ENCODE measurements at places on chromosomes 5 and 9. TPM values are rescaled to one million over a fixed set of nuclear protein-coding genes. Genes with fewer than 3 reads are reported as not detected.

The TPRN gene
- 25.1 TPM for total RNA-seq

DNA sequence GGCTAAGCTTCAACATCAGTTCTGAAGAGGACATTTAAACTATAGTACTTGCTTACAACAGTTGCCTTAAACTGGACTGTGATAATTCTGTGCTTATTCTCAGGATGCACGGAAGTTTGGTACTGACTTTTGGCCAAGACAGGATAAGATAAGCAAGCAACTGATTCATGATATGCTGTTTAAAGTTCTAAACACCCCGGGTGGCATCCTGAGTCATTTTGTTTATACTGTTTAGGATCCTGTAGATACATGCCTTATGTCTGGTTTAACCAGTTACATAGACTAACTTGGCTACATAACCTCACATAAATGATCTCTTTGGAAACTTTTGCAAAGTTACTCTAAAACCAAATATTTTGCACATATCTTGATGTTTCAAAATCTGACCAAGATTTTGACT lies 95.9 kb downstream of the CDH9 start:
- H3K27me3 ChIP-seq: no peaks in the 10 kb centered on the region
- no peak for DNase-seq
- no peaks in the 10 kb centered on the region for H3K4me1 ChIP-seq
- H3K36me3 ChIP-seq: no peaks in the 10 kb centered on the region
- H3K27ac ChIP-seq: no peak overlapping the region
- no peak overlapping the region for H3K4me3 ChIP-seq

The RLN2 gene
- 0.77 TPM for total RNA-seq

The GABRP gene
- not detected for total RNA-seq

GRCh38 chr5:31703757-31704156 lies 64.8 kb downstream of the PDZD2 start:
- no peak overlapping the region for H3K4me3 ChIP-seq
- H3K36me3 ChIP-seq: no peaks in the 10 kb centered on the region
- no peaks in the 10 kb centered on the region for H3K27me3 ChIP-seq
- no peak overlapping the region for H3K27ac ChIP-seq
- peaks cover 6% of the 10 kb centered on the region for H3K4me1 ChIP-seq

DNA sequence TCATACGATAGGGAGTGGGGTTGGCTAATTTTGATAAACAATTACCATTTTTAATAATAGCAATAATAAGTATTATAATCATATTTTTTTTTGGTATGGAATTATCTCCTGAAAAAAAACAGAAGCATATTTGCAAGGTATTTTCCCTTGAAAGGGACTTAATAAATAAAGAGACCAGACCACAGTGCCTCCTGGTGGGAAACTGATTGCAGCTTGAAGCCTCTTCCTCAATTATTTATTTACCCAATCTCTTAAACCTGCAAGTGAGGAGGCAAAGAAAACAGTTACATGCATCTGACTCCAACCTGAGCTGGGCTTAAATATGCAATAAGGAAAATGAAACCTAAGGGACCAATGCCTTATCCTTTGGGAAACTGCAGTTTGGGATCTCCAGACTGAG lies 388.1 kb upstream of the ACO1 start:
- H3K4me1 ChIP-seq: no peaks in the 10 kb centered on the region
- H3K36me3 ChIP-seq: peaks cover 3% of the 10 kb centered on the region
- no peak for DNase-seq

- peaks cover 2% of the 10 kb centered on the region for H3K36me3 ChIP-seq
- H3K27me3 ChIP-seq: no peaks in the 10 kb centered on the region
- no peak overlapping the region for H3K4me3 ChIP-seq
- H3K27ac ChIP-seq: no peak overlapping the region
- DNase-seq: no peak
These were observed 202.1 kb upstream of the TMEM161B start for GRCh38 chr5:88470745-88471144.

The UGT3A1 gene
- total RNA-seq: not detected

DNA sequence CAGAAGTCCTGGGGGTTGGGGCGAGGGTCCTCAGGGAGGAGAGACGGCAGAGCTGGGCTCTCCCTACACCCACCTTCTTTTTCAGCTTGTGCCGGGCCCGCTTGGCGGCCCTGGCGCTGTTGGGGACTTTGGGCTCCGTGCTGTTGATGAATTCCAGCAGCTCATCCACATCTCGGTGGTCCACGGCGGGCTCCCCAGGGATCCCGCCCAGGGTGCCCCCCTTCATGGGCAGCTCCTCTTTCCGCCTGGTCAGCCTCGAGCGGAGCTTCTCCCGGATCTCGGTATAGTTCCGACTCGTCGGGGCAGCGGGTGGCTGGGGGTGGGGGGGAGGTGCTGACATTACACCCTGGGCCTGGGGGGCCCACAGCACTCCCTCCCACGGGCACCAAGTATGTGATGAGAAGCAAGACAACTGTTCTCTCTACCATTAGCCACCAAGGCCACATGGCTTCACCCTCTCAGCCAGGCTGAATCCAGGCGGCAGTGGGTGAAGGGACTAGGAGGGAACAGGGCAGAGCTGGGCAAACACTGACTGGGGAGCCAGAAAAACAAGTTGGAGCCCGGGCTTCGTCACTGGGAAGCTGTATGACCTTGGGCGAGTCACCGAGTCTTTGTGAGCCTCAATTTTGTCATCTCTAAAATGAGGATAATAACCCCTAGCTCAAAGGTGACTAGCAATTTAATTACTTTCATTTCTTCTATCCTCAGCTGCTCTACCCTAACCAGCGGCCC lies 14.6 kb upstream of the DDX41 start:
- H3K27me3 ChIP-seq: no peaks in the 10 kb centered on the region
- no peak for DNase-seq
- H3K4me1 ChIP-seq: no peaks in the 10 kb centered on the region
- peaks cover 7% of the 10 kb centered on the region for H3K36me3 ChIP-seq
- H3K27ac ChIP-seq: no peak overlapping the region
- H3K4me3 ChIP-seq: no peak overlapping the region

DNA sequence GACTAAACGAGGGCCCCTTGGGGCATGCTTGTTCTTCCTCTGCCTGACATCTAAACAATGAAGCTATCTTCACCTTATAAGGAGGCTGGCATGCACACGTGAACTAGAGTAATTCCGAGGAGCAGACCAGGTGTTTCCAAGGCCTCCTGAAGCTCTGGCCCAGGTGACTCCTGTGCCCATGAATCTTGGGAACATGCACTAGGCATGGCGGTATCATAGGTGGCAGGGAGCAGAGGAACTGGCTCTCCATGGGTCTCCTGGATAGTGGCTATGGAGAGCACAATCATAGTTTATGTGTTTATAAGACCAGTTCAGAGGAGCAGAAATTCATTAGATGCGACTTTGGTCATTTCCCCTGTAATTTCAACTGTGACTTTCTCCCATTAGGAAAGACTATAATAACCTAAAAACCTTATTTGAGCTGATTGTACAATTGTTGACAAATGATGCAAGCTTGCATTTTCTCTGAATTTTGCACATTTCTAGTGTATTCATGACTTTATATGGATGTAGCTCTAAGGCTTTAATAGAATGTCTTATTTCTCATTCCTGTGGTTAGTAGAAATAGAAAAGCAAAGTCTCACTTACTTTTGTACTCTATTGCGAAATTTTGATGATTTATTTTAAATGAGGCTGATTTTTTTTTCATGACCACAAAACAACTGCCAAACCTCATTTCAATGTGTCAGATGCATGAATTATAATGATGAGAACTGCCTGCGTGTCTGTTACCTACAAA lies 135.3 kb upstream of the RPS23 start:
- no peak for DNase-seq
- H3K4me3 ChIP-seq: no peak overlapping the region
- no peak overlapping the region for H3K27ac ChIP-seq
- no peaks in the 10 kb centered on the region for H3K27me3 ChIP-seq

- H3K4me3 ChIP-seq: no peak overlapping the region
- no peak for DNase-seq
- peaks cover 40% of the 10 kb centered on the region for H3K4me1 ChIP-seq
- no peaks in the 10 kb centered on the region for H3K27me3 ChIP-seq
- no peak overlapping the region for H3K27ac ChIP-seq
- no peaks in the 10 kb centered on the region for H3K36me3 ChIP-seq
These were observed 895.6 kb downstream of the TLE1 start for GRCh38 chr9:80793706-80794105.

The GRAMD2B gene
- total RNA-seq: 7.9 TPM

GRCh38 chr5:172699423-172699822 lies 58.4 kb downstream of the NEURL1B start:
- H3K4me3 ChIP-seq: no peak overlapping the region
- no peaks in the 10 kb centered on the region for H3K36me3 ChIP-seq
- H3K27me3 ChIP-seq: peaks cover 29% of the 10 kb centered on the region
- H3K27ac ChIP-seq: no peak overlapping the region

The CDC20B gene
- total RNA-seq: not detected

- DNase-seq: no peak
- no peak overlapping the region for H3K27ac ChIP-seq
- no peaks in the 10 kb centered on the region for H3K36me3 ChIP-seq
- H3K4me3 ChIP-seq: no peak overlapping the region
- H3K4me1 ChIP-seq: peaks cover 10% of the 10 kb centered on the region
These were observed 362.0 kb downstream of the PRELID2 start for GRCh38 chr5:145473042-145473642.

- H3K27ac ChIP-seq: peak overlapping the region; percentile 19
- H3K4me1 ChIP-seq: peaks cover 5% of the 10 kb centered on the region
- H3K4me3 ChIP-seq: no peak overlapping the region
- peaks cover 3% of the 10 kb centered on the region for H3K27me3 ChIP-seq
- DNase-seq: no peak
These were observed 21.4 kb upstream of the ANXA6 start for GRCh38 chr5:151178777-151179488.

The SLC35D2 gene
- 19.0 TPM for total RNA-seq

DNA sequence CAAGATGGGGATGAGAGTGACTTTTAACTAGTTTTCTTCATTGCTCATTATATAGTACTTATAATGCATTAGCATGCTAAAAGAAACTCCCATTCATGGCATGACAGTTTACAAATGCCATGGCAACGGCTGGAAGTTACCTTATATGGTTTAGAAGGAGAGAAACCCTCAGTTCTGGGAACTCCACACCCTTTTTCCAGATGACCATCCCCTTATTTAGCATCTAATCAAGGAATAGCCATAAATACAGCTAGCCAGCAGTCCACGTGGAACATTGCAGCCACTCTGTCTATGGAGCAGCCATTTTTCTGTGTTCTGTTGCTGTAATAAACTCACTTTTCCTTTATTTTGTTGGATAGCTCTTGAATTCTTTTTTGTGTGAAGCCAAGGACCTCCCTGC lies 1137.8 kb downstream of the CDH18 start:
- H3K36me3 ChIP-seq: no peaks in the 10 kb centered on the region
- no peaks in the 10 kb centered on the region for H3K27me3 ChIP-seq
- DNase-seq: no peak
- H3K4me3 ChIP-seq: no peak overlapping the region
- no peak overlapping the region for H3K27ac ChIP-seq

DNA sequence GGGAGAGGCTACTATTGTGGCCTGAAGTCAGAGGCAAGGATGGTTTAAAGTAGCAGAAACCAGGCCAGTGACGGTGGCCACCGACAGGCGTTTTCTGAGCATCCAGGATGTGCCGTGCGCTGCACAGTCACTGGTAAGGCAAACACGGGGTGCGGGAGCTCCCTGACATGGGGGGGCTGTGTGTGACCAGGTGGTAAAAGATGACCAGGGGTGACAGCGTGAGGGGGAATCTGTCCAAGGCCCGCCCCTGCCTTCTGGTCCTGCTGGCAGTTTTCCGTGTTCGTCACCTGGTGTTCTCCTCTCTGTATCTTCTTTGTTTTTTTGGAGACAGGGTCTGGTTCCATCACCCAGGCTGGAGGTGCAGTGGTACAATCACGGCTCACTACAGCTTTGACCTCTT lies 167.4 kb downstream of the ICE1 start:
- no peaks in the 10 kb centered on the region for H3K4me1 ChIP-seq
- no peak overlapping the region for H3K27ac ChIP-seq
- H3K27me3 ChIP-seq: no peaks in the 10 kb centered on the region
- no peaks in the 10 kb centered on the region for H3K36me3 ChIP-seq
- H3K4me3 ChIP-seq: no peak overlapping the region

The OSMR gene
- total RNA-seq: 2.7 TPM

- H3K27ac ChIP-seq: no peak overlapping the region
- peaks cover 36% of the 10 kb centered on the region for H3K4me1 ChIP-seq
- H3K27me3 ChIP-seq: peaks cover 9% of the 10 kb centered on the region
- H3K4me3 ChIP-seq: peak overlapping the region; percentile 96
- no peak for DNase-seq
These were observed 3.5 kb downstream of the SURF1 start for GRCh38 chr9:133352635-133353340.

GRCh38 chr9:28158451-28158850 lies 585.2 kb upstream of the C9orf72 start:
- no peak overlapping the region for H3K27ac ChIP-seq
- DNase-seq: no peak
- H3K36me3 ChIP-seq: peaks cover 9% of the 10 kb centered on the region
- H3K27me3 ChIP-seq: no peaks in the 10 kb centered on the region
- no peaks in the 10 kb centered on the region for H3K4me1 ChIP-seq

The PCDHGA12 gene
- total RNA-seq: 1.5 TPM

DNA sequence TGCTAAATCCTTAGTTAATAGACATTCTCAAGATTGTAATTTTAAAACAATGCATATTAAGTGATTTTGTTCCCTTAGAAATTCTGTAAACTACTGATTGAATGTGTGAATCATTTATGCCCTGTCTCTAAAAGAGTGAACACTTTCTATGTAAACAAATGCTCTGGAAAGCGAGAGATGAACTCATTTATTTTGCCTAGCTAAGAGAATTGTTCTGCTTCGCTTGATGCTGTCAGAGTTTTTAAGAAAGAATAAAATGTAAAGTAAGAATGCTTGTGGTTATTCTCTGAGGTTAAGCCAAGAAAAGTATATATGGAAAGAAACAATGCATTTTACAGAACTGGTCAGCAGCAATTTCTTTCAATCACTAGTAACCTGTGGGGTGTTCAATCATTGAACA lies 347.4 kb upstream of the NUDT12 start:
- H3K4me1 ChIP-seq: no peaks in the 10 kb centered on the region
- DNase-seq: no peak

- no peak overlapping the region for H3K27ac ChIP-seq
- H3K4me1 ChIP-seq: peaks cover 25% of the 10 kb centered on the region
- no peaks in the 10 kb centered on the region for H3K27me3 ChIP-seq
These were observed 16.8 kb downstream of the STXBP1 start for GRCh38 chr9:127628758-127629467.

GRCh38 chr9:71642056-71642455 lies 126.3 kb downstream of the CEMIP2 start:
- no peak for DNase-seq
- H3K36me3 ChIP-seq: no peaks in the 10 kb centered on the region
- peaks cover under 1% of the 10 kb centered on the region for H3K4me1 ChIP-seq
- no peaks in the 10 kb centered on the region for H3K27me3 ChIP-seq

The RNF180 gene
- total RNA-seq: 5.0 TPM

DNA sequence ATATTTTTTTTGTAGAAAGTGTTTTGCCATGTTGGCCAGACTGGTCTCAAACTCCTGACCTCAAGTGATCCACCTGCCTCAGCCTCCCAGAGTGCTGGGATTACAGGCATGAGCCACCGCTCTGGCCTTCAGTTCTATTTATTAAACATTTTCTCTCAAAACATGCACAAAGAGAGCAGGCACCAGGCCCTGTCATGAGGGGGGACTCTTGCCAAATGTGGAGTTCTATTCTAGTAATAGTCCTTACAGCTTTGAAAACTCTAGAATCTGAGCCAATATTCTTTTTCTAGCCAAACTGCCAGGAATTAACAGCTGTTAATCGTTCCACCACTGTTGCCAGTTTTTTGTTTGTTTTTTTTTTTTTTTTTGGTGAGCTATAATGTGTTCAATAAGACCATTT lies 124.6 kb downstream of the TARS1 start:
- H3K27ac ChIP-seq: no peak overlapping the region
- peaks cover 6% of the 10 kb centered on the region for H3K4me1 ChIP-seq
- no peaks in the 10 kb centered on the region for H3K27me3 ChIP-seq
- no peak for DNase-seq
- H3K36me3 ChIP-seq: peaks cover 7% of the 10 kb centered on the region
- no peak overlapping the region for H3K4me3 ChIP-seq
